ENCODE measurements at places on chromosomes 1 and 21.

GRCh38 chr1:165717918-165718515 is 19.7 kb upstream of the ALDH9A1 start:
- DNase-seq, result no peak

DNA sequence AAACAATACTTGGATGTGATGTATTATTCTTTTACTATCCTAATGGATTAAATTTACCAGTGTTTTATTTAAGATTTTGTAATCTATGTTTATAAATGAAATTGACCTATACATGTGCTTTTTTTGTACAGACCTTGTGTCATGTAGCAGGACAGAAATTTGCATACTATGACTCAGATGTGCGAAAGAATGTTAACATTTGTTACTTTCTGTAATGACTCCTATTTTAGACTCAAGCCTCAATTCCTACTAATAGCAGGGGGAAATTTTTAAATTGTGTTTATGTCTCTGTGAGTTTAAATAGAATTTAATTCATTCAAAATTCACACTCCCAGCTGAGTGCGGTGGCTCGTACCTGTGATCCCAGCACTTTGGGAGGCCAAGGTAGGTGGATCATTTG is 21.8 kb upstream of the RIMKLA start:
- no peak for DNase-seq

DNA sequence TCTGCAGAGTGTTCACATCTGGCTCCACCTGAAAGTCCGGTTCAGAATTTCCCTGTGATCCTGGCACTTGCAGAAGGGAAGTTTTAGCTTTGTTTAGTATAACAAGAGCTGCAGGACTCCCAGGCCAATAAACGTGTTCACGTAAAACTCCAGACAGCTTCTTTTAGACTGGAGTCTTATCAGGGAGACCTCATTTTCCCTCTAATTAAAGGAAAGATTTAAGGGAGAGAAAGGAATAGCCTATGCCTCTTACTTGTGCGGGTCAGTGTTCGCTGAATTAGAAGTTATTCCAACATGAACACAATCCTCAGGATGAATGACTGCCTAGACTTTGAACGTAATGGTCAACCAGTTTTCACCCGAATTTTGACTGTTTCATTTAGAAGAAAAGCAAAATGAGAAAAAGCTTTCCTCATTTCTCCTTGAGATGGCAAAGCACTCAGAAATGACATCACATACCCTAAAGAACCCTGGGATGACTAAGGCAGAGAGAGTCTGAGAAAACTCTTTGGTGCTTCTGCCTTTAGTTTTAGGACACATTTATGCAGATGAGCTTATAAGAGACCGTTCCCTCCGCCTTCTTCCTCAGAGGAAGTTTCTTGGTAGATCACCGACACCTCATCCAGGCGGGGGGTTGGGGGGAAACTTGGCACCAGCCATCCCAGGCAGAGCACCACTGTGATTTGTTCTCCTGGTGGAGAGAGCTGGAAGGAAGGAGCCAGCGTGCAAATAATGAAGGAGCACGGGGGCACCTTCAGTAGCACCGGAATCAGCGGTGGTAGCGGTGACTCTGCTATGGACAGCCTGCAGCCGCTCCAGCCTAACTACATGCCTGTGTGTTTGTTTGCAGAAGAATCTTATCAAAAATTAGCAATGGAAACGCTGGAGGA is 202.1 kb upstream of the SGIP1 start:
- peak; percentile 35 for DNase-seq

- DNase-seq, result no peak
These were observed 334.3 kb downstream of the TGFB2 start for GRCh38 chr1:218679391-218679790.

- no peak for DNase-seq
These were observed 66.9 kb downstream of the ST6GALNAC5 start for GRCh38 chr1:76933847-76934815.

GRCh38 chr1:187185389-187185788 is 356.6 kb downstream of the PLA2G4A start:
- DNase-seq, result no peak

- DNase-seq, result no peak
These were observed 3.1 kb downstream of the TRAF5 start for GRCh38 chr1:211329764-211330201.

GRCh38 chr1:38464071-38464661 is 395.4 kb downstream of the RRAGC start:
- no peak for DNase-seq

DNA sequence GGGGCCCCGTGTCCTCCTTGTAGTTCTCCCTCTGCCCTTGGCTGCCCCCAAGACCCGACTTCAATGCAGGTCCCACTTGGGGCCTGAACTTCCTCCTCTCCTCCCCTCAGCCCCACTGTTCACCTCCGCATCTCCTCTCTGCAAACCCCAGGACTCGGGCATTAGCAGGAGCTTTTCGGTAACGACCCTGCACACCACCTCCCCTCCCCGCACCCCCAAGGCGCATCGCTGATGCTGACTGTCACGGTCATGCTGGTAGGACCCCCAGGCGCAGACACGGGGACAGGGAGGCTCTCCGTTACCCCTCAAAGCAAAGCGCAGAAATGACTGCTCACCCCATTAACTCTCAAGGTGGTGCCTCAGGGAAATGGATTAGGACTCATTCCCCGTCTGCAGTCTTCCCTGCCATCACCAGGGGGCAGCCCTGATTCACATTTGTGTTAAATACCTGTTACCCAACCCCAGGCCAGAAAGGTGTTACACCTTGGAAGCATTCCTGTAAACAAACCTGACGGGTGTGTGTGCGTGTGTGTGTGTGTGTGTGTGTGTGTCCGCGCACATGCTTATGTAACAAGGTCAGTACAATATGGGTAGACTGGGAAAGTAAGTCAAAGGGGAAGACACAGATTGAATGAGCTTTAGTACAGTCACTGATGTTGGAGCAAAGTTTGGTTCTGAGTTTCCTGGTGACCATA is 6.4 kb upstream of the GUCA2B start:
- peak; percentile 38 for DNase-seq

DNA sequence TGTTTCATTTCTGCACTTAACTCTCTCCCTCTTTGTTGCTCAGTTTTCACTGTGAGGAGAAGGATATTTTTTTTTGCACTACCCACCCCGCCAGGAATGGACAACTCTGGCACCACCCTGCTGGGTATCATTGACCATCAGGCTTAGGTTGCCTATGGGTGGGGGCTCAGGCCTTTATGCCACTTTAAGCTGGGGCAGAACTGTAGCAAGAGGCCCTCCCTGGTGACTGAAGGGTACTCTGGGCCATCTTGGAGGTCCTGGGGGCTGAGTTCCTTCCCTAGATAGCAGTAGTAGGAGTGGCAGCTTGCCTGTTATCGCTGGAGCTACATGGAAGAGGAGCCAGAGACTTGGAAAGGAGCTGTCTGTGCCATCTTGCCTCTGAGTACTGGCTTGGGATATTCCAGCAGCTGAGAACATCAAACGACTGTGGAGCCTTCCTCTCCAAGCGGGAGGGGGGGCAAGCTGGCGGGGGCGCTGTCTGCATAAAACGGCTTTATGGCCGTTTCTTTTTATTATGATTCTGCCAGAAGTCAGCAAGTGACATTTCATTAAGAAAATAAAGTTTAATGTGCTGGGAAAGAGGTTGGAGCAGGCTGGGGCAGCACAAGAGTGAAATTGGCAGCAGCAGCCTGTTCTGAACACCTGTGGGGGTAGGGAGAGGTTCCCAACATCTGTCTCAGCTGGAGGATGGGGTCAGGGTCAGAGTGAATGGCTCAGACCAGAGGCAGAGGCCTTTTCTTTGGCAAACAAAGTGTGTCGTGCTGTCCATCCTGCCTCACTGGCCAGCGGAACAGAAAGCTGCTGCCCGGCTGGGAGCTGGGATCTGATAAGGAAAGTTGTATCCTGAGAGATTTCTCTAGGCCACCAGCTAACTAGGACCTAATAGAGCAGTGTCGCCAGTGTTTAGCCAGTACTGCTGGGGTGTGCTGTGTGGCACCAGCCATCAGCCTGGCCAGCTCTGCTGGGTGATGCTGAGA is 32.9 kb downstream of the TMEM53 start:
- DNase-seq, result no peak

DNA sequence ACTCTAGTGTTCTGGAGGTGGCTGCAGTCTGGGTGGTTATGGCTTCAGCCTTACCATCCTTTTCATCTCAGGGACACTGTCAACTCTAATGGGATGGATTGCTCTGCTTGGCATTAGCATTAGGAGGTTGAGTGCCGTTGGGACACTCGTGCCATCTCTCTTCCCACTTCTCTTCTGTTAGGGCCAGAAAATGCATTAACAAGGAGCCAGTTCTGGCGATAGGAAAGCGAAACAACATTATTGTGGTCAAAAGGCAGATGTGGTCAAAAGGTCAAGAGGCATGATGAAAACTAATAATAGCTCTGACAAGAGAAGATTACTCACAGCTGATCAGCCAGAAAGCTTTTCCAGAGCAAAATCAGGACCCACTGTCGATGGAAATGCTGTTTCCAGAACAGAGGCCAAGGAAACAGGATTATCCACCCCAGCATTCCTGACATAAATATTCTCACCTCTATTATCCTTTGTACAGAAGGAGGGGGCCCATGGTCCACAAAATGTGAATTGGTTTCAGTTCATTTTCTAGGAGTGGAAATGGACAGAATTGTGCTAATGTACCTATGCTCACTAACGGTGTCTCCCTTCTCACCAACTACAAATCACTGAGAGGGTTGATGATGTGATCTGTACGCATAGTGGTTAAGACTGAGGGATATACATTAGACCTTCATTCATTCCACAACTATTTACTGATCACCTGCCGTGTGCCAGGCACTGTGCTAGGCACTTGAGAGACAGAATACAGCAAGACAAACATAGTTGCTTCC is 72.0 kb downstream of the ST6GALNAC5 start:
- DNase-seq, result no peak

DNA sequence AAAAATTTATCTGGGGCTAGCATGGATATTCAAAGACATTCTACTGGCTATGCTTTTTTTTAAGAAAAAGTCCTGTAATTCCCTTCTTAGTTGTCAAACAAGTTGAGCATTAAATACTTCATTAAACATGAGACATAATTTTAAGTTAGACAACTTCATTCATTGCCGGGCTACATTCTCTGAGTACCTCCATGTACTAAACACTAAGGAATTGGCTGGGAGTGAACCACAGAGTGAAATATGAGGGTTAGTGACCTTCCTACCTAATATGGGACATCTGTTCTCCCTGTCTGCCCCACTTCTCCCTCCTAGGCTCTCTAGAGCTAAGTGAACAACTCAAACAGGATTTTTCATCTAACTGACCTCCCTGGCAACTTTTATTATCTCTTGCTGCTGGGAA is 370.4 kb downstream of the VAV3 start:
- DNase-seq, result no peak

DNA sequence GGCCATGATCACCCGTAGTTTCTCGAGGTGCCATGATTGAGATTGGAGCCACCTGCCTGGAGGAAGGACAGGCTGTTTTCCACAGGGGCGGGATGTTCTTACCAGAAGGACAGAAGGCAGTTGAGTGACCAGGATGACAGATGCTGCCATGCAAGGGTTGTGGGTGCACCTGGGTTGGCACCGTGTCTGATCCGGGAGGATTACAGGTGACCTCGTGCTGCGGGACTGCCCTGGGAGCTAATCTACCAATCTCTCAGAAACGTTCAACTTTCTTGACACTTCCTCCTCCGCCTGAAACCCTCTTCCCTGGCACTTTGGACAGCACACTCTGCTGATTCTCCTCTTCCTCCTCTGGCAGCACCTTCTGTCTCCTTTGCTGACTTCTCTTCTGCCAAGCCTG is 13.8 kb upstream of the SLC6A9 start:
- DNase-seq, result no peak

GRCh38 chr1:94240822-94241221 is 3.4 kb upstream of the ARHGAP29 start:
- no peak for DNase-seq

GRCh38 chr1:54853096-54853792 is 33.8 kb downstream of the DHCR24 start:
- DNase-seq, result no peak

DNA sequence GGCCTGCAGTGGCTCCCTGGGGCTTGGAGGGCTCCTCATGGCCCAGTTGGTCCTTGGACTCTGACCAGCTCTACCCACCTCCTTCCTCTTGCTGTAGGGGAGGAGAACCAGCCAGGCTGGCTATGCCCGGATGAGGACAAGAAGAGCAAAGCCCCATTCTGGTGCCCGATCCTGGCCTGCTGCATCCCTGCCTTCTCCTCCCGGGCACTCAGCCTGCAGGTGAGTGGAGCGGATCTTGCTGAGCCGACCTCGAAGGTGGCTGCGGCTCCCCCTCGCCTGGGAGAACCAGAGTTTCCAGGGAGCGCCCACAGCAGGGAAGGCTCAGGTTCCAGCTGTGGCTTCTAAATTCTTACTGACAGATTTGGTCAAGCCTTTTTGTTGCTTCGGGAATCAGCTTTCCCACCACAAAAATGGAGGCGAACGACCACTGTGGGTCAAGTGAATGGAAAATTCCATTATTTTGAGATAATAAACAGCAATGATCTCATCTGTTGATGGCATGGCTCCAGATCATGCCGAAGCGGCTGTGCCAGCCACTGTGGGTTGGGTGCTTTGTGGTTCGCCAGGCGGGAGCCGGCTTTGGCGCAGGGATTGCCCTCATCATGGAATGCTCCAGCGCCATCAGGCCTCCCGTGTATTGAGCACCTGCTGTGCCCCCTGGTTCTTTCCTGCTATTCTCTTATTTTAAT is 106.5 kb upstream of the ACTL8 start:
- DNase-seq, result no peak

GRCh38 chr1:70994753-70995268 is 52.8 kb downstream of the PTGER3 start:
- DNase-seq, result no peak

- no peak for DNase-seq
These were observed 14.1 kb downstream of the VSIG8 start for GRCh38 chr1:159848326-159848725.

DNA sequence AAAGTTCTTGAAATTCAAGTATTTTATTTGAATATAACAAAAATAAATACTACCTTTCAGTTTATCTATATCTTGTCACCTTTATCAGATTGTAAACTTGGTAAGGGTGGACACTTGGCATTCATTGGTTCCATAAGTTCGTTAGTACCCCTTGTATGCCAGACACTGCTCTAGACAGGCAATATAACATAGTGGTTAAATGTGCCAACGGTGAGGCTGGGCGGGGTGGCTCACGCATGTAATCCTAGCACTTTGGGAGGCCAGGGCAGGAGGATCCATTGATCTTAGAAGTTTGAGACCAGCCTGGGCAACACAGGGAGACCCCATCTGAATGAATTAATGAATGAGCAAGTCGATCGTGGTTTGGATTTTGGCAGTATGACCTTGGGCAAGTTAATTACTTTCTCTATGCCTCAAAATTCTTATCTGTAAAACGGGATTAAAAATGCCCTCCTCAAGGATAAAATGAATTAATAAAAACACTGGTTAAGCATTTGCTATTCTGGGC is 26.3 kb upstream of the SH3D21 start:
- DNase-seq, result no peak

- DNase-seq, result no peak
These were observed 10.2 kb upstream of the APCS start for GRCh38 chr1:159577446-159577845.

GRCh38 chr1:170662561-170663403 is 1.1 kb upstream of the PRRX1 start:
- DNase-seq, result no peak
